ENCODE measurements at places on chromosomes 5 and 9.

DNA sequence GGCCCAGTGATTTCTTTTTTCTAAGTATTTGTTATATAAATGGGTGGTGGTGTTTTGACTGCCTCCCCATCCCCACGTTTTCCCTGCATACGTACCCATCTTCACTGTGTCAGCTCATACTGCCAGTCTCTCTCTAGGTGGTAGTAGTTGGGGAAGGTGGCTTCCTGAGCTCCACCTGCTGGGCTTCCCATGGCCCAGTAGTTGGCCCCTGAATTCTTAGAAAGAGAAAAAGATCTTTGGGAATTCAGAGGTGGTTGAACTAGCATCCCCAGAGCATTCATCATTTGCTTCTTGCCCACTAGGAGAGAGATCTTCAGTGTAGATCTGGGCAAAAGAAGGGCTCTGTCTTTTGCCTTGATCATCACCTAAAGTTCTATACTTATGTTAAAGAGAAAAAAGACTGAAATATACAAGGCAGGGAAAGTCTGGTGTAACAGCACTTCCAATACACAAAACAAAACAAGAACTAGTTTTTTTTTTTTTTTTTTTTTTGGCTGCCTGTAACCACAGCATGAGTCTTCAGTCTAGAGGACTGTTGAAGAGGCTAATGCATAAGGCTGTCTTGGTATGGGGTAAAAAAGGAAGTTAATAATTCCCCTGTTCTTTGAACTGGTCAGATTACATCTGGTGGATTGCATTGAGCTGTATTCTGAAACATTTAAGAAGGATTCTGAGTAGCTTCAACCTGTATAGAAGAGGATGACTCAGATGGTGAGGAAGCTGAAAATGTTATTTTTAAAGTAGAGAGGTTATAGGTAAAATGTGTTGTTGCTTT, 128.7 kb downstream of the ATG10 start:
- no peak for DNase-seq

DNA sequence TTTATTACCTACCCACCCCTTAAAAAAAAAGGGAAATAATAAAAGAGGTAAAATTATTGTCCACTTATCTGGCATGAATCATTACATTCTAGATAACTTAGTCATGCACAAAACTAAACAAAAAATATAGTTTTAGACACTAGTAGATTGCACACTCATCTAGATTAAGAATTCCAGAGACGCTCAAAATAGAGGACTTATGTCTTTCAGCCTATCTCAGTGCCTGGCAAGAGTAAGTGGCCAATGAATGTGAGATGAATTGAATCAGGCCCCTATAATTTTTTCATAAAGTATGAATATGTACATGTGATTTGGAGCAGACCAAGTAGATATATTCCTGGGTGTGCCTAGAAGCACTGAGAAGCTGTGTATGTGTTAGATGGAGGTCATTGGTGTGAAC, 2.0 kb upstream of the RXFP3 start:
- DNase-seq: no peak

DNA sequence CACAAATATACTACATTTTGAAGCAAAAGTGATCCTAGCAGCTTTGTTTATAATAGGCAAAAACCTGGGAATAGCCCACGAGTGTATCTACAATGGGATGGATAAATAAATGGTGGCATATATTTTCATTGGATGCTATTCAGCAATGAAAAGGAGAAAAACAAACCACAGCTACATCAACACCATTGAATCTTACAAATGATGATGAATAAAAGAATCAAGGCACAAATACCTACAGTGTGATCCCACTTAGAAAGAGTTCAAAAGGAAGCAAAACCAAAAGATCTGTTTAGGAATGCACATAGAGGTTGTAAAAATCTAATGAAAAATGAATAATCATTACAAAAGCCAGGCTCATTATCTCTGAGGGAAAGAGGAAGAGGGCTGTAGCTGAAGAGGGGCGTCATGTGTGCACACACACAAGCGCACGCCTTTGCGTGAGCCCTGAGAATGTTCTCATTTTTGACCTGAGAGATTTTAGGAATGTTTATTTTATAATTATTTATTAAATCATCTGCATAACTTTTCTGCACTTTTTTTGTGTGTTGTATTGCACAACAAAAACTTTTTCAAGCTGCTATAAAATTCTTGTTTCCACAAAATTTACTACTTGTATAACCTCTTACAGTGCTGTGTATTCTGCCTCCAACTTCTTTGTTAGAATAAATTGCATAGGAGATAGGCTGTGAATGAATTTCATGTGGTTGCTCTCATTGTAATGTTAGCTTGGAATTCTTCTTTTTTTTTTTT, 5.9 kb upstream of the RHOBTB3 start:
- no peak for DNase-seq

DNA sequence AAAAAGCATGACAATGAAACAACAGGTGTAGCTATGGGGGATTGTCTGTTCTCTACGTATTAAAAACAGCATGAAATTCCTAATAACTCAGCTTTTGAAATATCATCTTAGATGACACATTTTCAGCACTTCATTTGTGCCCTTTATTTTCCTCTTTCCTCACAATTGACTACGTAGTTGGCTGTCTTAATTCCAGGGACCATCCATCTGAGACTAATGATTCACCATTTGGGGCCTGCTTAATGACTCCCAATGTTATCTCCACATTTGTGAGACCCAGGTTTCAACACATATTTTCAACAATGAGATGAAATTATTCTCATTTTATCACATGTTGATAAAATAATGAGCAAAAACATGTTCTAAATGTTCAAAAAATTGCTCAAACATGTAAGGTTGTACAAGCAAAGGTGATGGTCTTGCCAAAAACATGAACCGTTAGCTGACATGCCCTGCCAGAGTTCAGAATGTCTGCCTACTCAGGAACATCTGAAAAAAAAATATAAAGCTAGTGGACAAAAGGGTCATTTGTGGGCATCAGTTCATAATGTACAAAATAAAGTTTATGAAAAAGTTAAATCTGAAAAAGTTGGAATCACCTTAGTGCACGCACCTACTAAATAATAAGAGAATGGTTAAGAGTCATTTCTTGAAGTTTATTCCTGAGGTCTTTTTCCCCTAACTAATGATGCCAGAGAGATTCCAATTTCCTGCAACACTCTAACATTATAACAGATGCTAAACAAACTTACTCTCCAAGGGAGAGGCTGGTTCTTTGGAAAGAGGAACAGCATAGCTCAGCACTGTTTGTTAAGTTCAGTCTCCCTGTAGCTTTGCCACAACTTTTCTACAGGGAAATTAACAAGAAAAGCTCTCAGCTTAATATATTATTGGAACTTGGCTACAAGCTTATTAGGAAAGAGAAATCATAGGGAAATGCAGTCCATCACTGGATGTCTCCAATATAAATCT, 275.5 kb downstream of the SPOCK1 start:
- no peak for DNase-seq

- no peak for DNase-seq
Measured at GRCh38 chr5:179284751-179285631, 60.3 kb downstream of the ADAMTS2 start.

GRCh38 chr5:135557076-135557838, 21.5 kb upstream of the NEUROG1 start:
- DNase-seq: no peak

DNA sequence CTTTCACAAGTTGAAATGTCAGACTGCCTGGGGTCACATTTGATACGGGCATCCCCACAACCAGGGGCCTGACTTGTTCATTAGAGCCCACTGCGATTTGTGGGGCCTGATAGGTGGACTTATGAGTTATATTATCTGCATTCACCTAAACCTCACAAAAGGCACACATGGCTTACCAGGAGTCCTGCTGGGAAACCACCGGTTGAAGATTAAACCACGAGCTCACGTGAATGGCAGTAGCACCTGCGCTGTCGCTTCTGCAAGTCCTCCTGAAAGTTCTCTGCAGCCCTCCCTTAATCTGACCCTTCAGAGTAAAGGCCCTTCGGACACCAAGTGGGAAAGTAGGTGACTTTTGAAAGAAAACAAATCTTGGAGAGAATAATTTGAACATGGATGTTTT, 68.9 kb downstream of the PPIC start:
- DNase-seq: no peak

DNA sequence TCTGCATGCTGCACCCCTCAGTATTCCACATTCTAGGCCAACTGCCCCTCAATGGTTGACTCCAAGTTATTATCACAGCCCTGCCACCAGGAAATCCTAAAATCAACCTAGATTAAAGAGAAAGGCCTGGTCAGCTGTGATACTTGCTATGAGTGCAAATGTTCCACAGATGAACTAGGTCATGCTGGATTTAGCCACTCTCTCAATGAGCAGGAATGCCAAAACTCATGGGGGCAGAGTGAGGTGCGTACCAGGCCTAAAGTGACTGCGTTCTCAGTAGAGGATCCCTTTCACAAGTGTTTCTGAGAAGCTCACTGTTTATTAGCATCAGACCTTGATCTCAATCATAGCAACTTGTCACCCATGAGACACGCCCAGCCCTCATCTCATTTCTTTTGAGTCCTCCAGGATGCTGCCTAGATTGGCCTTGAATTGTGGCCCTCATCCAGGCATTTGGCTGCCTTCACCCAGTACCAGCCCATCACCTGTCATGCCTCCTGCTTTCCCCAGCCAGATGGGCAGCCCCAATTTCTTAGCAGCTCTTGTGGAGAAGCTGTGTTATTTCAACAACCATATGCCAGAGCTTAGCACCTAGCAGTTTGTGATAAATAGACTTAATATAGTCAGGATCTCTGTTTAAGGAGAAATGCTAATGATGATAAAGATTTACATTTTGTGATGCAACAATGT, 383.9 kb downstream of the CTNND2 start:
- no peak for DNase-seq

DNA sequence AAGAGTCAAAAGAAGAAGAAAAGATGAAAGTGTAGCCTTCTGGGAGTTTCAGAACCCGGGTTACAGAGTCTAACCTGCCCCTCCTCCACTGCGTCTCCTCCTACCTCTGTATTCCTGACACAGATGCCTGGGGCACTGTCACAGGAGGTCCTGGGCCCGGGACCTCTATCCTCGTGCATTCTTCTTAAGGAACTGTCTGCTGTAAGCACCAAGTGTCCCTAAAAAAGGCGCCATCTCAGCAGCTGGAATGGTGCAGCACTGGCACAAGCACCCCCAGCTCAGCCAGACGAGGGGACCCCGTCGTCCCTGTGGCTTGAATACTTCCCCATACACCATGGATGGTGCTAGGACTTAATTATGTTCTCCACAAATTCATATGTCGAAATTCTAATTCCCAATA, 35.8 kb upstream of the MVB12B start:
- DNase-seq: no peak

DNA sequence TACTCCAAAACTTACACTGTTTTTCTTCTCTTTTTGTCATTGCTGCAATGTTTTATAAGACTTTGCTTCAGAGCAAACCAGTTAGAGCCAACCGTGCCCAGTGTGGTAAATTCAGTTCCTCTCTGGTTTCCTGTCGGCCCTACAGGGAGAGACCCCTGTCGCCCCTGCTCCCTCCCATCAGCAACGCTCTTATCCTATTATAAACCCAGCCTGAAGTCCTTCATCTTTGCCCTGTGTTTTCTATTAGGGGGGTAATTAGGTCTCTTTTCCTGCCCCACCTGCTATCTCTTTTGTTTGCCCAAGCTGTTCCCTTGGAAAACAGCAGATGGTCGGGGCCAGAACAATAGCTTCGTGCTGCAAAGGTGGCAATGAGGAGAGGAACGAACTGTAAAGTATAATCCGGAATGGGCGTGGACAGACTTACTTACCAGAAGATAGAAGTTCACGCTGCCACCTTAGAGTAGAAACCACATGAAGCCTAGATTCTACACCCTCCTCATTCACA, 21.4 kb upstream of the OTULINL start:
- peak; percentile 90 for DNase-seq

DNA sequence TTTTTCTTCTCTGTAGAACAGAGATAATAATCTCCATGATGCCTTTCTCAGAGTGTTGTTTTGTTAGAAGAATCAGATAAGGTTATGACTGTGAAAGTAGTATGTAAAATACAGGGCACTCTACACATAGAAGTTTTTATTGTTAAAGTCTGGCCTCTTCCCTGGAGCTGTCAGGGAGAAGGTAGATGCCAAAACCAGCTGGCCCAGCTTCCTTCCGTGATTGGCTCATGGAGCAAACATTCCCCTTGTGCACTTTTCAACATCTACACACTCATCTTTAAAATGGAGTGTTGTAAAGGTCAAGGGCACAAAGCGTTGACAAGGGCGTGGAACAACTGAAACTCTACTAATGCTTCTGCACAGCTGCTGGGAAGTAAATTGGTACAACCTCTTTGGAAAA, 7.4 kb upstream of the RNF183 start:
- no peak for DNase-seq

GRCh38 chr9:136089697-136090045, 5.4 kb downstream of the NACC2 start:
- no peak for DNase-seq

GRCh38 chr9:103919605-103920209, 174.4 kb upstream of the SMC2 start:
- no peak for DNase-seq

DNA sequence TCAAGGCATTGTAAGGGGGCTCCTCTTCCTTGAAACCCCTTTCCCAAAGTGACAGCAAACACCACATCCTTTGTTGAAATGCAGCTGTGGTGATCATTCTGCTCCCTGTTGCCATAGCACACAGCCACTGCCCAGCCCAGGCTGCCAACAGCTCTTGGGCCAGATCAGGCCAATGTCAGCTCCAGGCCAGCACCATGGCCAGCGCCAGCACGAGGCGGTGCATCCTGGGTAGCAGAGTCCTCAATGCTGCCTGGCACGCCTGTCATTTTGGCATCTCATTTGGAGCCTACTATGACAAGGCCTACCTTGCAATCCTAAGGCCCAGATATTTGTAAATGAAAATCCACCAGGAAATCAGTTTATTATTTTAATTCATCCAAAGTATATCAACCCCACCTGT, 390.6 kb downstream of the DNAH5 start:
- no peak for DNase-seq

DNA sequence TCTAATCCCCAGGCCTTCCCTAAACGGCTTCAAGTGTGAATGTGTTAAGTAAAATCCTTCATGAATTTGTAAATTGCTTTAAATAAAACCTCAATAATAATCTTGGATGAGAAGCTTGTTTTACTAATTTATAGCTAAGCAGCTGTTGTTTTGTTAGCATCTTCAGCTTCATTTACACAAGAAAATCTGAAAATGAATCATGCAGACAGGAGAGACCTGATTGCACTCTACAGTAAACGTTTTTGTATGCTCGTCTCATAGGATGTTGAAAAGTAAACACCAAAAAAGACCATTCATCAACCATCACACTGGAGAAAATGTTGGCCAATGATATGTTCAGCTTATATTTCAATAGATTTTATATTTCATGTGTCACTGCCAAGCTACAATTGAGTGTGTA, 40.4 kb upstream of the MAP3K1 start:
- no peak for DNase-seq

GRCh38 chr5:180720486-180720885, 19.4 kb downstream of the OR2Y1 start:
- DNase-seq: no peak

Data from HL-60 (cell line).